Fibroblast of villous mesenchyme (primary cell): ENCODE measurements at places on chromosomes 11 and 22.

DNA sequence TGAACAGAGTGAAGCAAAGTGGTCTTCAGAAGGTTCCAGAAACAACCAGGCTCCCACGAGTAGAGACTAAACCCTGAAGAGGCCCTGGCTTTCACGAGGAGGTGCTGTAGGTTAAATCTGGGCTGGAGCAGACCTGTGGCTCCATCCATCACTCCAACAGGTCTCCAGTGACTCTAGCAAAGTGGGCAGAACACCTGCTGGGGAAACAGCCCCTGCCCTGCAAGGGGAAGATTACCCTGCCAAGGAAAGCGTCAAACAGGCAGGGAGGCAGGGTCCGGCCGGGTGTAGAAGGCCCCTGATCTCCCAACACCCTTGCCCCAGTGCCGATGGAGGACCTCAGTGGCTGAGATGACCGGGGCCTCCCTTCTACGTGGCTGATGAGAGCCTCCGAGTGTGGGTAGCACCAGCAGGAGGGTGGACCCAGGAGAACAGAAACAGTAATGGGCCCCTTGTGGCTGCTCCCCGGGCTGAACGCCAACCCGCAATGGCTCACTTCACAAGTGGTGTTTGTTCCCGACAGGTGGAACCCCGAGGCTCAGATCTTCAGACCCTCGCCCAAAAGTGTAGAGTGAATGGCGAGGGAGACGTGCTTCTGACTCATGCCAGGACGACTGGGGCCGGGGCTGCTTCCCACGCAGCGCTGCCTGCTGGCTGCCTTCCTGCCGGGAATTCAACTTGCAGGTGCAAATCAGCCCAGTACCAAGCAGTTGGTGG lies 112.0 kb downstream of the SHANK2 start:
- no peak for DNase-seq

DNA sequence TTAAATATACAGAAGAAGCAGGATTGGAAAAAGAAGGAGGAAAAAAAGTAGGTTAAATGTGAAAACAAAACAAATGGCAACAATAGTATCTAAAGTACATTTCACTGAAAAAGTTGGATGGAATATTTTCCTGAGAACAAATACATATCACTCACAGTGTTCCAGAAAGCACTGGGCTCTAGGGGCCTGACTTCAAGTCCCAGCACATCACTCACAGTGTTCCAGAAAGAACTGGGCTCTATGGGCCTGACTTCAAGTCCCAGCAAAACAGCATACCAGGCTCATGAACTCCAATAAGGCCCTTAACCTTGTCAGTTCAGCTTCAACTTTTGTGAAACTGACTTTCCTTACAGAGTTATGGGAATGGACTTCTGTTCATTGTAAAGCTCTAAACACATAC lies 46.0 kb upstream of the CCDC34 start:
- DNase-seq: no peak

GRCh38 chr11:114273890-114274635 lies 22.1 kb upstream of the NNMT start:
- DNase-seq: no peak

DNA sequence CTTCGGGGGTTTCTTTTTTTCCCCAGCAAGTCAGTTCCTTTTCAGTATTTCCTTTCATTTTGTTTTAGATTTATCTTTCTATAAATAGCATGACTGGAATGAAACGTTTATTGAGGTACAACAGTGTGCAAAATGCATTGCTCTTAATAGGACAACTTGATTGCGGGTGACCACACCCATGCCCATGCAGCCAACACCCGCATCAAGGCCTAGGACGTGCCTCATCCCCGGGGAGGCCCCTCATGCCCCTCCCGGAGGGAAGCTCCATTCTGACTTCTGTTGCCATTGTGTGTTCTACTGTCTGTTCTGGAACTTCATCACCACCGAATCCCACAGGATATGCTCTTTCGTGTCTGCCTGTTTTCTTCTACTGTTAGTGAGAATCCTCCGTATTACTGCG lies 82.2 kb downstream of the RPS6KA4 start:
- no peak for DNase-seq

GRCh38 chr22:17767233-17768065 lies 6.8 kb downstream of the BID start:
- DNase-seq: no peak

DNA sequence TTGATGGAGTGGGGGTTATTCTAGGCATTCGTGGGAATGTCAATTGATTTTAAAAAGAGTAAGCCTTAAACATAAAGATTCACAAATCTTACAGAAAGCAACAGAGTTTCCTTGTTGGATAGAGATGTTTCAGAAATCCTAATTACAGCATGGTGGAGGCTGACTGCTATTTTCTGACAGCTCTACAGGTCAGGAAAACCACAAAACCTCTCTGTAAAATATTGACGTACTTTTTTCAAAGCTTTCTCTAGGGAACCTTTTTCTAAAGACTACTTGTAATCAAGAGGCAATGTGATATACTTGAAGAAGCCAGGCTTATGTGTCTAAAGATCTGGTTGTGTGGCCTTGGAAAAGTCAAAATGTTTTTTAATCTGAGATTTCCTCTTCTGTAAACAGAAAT lies 9.1 kb upstream of the OR8B8 start:
- no peak for DNase-seq

GRCh38 chr11:63489879-63490278 lies 1.1 kb downstream of the PLAAT5 start:
- peak; percentile 80 for DNase-seq

GRCh38 chr22:41512421-41513194 lies 31.7 kb downstream of the POLR3H start:
- DNase-seq: peak; percentile 81

- peak; percentile 66 for DNase-seq
These were observed 20.3 kb upstream of the PGM2L1 start for GRCh38 chr11:74418509-74418895.

- DNase-seq: no peak
These were observed 746 bp upstream of the CALCB start for GRCh38 chr11:15072551-15073143.

DNA sequence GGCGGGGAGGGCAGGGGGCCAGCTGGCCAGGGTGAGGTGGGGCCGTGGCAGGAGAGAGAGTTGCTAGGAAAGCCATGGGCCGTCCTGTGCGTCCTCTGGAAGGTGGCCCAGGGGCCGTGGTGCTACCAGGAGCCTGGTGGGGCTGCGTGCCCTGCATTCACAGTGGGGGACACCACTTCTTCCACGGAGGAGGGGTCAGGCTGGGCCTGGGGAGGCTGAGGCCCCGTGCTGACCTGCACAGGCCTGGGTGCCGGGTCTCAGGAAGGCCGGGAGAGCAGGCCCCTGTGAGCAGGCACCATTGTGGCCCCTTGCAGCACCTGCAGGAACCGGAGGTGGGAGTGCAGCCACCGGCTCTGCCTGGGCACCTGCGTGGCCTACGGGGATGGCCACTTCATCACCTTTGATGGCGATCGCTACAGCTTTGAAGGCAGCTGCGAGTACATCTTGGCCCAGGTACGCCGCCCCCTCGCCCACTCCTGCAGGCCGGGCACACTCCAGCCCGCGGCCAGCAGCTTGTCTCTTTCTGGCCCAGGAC lies 12.0 kb downstream of the MUC5B start:
- DNase-seq: no peak

GRCh38 chr11:45048313-45048841 lies 97.7 kb upstream of the TP53I11 start:
- DNase-seq: peak; percentile 7
